ENCODE measurements at places on chromosomes 16 and 17. TPM values are rescaled to one million over a fixed set of nuclear protein-coding genes. Genes with fewer than 3 reads are reported as not detected.

The DGKE gene
- total RNA-seq, result 9.5 TPM

The KCNH6 gene
- total RNA-seq, result not detected

The KCNH4 gene
- not detected for total RNA-seq

The GNPTG gene
- total RNA-seq, result 47.0 TPM

The NPIPB2 gene
- 6.2 TPM for total RNA-seq

The ASPHD1 gene
- 9.1 TPM for total RNA-seq

The ZACN gene
- total RNA-seq, result 0.12 TPM

The PLD6 gene
- total RNA-seq, result 6.4 TPM

The NGFR gene
- total RNA-seq, result 0.12 TPM

The CNGB1 gene
- total RNA-seq, result not detected

The KCNJ12 gene
- total RNA-seq, result under 0.01 TPM

The PSMD12 gene
- 28.6 TPM for total RNA-seq

The MT1H gene
- total RNA-seq, result not detected

The KRTAP3-3 gene
- not detected for total RNA-seq

The ENO3 gene
- 1.8 TPM for total RNA-seq

The INCA1 gene
- total RNA-seq, result 0.11 TPM

The CDH3 gene
- 0.33 TPM for total RNA-seq

The PRDM7 gene
- not detected for total RNA-seq

The GUCY2D gene
- total RNA-seq, result under 0.01 TPM

The IKZF3 gene
- total RNA-seq, result not detected

The ABCA10 gene
- total RNA-seq, result 0.44 TPM

The NDUFAB1 gene
- total RNA-seq, result 83.5 TPM

The KCNAB3 gene
- total RNA-seq, result 1.00 TPM

The CCDC40 gene
- 2.0 TPM for total RNA-seq

The KLHL11 gene
- total RNA-seq, result 35.9 TPM

The MYH2 gene
- under 0.01 TPM for total RNA-seq

The KDM6B gene
- total RNA-seq, result 7.5 TPM

The NUDT21 gene
- 102 TPM for total RNA-seq

All from uterine smooth muscle cell (primary cell).